Naive thymus-derived CD8-positive, alpha-beta T cell (primary cell): ENCODE measurements at places on chromosomes 12 and 14.

DNA sequence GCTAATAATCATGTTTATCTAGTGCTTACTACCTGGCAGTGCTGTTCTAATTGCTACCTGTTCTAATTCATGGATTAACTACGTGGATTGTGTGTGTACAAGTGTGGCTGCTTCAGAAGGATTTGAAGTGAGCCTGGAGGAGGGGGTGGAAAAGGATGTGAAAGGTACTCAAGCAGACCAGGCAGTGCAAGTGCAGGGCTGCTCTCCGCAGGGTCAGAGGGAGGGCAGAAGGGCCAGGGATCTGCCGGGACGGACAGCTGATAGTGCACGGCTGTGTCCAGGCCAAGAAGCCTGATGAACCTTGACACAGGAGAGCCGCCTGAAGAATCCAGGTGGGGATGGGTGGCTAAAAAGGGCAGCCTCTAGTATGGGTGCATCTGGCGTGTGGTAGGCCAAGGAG, 28.5 kb downstream of the PIWIL1 start:
- DNase-seq = no peak

- DNase-seq = no peak
These were observed 37.2 kb downstream of the LRP6 start for GRCh38 chr12:12229556-12230092.

GRCh38 chr12:117118838-117119591, 19.8 kb upstream of the TESC start:
- DNase-seq = no peak

DNA sequence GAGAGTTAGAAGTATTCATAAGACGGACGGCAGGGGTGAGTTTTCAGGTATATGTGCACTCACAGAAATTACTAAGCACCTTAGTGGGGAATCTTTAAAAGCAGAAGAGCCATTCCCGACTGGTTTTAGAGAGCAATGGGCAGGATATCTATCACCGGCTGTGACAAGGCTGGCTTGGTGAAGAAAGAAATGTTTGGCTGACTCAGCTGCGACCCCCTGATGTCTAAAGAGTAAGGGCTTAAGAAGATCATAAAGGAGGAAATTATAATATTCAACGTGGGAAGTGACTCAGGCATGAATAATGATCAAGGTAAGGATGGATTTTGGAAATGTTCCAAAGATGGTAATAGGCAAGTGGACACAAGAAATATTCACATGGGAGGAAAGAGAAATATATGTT, 407.6 kb downstream of the TMEM132D start:
- no peak for DNase-seq

DNA sequence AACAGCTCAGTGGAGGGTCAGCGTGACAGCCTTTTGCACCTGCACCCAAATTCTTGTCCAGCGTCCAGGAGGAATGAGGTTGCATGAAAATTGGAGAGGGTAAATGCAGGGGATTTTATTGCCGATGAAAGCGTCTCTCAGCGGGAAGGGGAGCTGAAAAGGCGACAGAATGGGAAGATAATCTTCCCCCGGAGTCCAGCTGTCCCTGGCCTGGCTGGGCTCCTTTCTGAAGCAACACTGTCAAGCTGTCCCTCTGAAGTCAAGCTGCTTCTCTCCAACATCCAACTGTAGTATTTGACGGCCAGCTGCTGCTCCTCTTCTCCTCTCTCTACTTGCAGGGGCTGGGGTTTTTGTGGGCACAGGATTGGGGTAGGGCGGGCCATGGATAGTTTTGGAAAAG, 32.7 kb downstream of the NOPCHAP1 start:
- DNase-seq = no peak

GRCh38 chr12:5014269-5014668, 29.4 kb upstream of the KCNA5 start:
- no peak for DNase-seq

GRCh38 chr14:54728700-54729527, 162.0 kb downstream of the SAMD4A start:
- no peak for DNase-seq

DNA sequence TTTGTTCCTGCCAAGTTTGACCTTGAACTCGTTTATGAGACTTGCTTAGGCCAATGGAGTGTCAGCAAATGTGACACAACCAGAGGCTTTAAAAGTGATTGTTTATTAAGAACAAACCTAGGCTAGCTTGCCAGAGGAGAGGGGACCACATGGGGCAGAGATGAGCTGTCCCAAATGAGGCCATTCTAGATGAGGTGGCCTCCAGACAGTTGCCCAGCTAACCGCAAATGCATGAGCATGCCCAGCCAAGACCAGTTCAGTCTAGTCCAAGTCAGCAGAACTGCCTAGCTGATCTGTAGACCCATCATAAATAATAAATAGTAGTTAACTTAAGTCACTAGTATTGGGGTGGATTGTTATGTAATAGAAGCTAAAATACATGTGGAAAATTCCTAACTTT, 172.8 kb upstream of the DYRK2 start:
- no peak for DNase-seq

DNA sequence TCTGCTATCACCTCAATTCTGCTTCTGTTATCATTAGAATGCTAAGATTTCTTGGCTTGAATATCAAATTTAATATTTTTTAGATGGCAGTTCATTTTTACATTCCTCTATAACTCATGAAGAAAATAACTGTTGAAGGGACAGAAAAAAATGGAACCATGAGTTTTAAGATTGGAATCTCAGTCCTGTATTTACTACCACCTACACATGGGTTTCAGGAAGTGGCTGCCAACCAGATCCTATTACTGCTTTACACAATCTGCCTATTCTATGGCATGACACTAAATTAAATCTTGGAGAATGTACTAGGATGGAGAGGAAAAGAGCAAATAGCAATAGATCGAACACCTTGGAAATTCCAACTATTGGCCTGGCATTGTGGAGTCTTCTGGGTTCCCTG, 140.8 kb downstream of the DUSP6 start:
- no peak for DNase-seq

GRCh38 chr14:91047174-91047753, 13.2 kb downstream of the RPS6KA5 start:
- DNase-seq = no peak

DNA sequence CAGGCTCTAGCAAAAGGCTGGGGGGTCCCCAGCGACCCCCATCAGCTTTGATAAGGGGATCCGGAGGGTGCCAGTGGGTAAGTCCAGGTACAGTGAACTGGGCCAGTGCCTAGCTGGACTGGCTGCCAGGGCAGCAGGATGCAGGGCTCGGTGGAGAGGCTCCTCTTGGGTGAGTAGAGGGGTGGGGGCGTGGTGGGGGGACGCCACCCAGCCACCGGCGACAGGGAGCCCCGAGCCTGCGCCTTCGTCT, 171 bp downstream of the RAPGEF3 start:
- no peak for DNase-seq

DNA sequence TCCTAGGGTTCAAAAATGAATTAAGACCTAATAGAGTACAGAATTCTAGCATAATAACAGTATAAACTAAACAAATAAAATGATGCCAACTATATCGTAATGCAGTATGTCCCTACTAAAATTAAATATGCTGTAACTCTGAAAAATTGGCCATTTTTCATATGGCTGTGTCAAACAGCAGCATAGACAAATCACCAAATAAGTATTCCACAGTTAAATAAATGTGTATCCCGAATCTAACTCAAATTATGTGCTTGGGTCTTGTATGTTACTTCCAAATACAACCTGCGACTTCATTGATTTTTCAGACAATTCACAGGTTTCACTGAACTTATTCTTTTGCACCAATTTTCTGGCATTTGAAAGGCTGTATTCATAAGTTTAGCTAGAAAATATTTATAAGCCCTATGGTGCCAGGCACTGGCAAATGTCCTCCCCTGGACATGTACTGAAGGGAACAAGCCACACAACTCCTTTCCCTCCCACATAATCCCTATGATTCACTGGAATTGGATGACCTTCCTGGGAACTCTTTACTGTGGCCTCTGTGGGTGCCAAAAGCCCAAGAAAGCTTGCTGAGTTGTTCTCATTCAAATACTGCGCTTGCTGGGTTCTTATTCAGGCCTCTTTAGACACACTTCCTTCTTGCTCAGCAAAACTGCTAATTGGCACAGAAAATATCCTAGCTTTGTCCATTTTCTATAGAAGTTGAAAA, 108.8 kb downstream of the KITLG start:
- DNase-seq = no peak

GRCh38 chr14:60514378-60514740, 5.4 kb downstream of the SIX6 start:
- DNase-seq = no peak

- DNase-seq = no peak
These were observed 799 bp downstream of the ZNF219 start for GRCh38 chr14:21097636-21098075.

DNA sequence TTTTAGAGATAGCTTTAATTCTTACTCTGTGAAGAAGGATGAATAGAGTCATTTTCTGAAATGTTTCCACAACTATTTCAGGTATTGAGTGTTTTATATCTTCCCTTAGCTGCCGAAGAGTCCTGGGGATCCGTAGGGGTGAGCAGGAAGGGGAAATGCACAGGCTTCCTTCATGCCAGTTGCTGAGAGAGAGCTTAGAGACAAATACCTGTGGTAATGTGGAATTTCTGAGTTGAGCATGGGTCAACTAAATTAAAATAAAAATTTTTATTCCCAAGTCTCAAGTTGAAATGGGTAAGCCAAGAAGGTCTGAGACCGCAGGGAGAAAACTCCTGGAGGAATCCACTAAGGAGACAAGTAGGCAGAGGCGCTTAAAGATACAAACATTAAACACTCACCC, 185.7 kb downstream of the DAD1 start:
- no peak for DNase-seq

GRCh38 chr12:132837693-132838409, 9.2 kb upstream of the GOLGA3 start:
- DNase-seq = no peak

- peak; percentile 80 for DNase-seq
These were observed 8.4 kb downstream of the OR6S1 start for GRCh38 chr14:20632831-20633691.
